RWPE1 (cell line): ENCODE measurements at places on chromosomes 5 and 9.

DNA sequence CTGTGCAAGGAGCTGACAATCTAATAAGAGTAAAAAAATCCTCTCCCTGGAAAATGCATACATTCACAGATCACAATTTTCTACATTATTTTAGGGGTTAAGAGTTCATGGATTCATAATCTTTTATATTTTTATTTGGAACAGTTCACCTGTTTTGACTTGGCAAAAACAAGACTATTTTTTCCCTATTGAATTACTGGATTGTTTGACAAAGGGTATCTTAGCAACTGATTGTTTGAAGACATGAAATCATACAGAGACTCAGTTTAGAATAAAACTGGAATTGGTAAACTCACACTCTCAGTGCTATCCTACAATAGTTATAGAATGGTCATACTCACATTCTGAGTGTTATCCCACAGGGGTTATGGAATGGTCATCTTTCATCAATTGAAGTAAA lies 358.2 kb upstream of the PTGER4 start:
- no peak for DNase-seq

GRCh38 chr5:68264024-68264956 lies 48.7 kb downstream of the PIK3R1 start:
- no peak for DNase-seq

GRCh38 chr5:125140855-125141254 lies 394.4 kb upstream of the ZNF608 start:
- DNase-seq = no peak

- no peak for DNase-seq
These were observed 386.1 kb downstream of the NTRK2 start for GRCh38 chr9:85055506-85056202.

DNA sequence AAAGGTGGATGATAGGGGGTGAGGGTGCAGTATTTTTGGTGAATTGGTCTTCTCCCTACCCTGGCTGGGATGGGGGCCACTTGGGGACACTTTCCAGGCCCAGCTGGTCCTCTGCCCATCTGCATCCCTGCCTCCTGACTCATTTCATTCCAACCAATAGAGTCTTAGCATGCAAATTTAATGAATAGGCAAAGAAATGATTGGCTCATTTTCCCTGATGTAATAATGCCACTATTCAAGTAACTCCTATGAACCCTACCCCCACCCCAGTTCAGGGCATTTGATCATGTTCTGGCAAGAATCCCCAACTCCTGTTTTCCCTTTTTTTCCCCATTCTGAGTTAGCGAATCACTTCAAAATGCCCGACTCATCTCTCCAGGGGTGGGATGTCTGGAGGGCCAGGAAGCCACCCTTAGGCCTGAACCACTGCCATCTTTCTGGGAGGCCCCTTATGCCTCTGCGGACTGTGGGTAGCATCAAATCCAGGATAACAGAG lies 56.7 kb downstream of the PCDH1 start:
- DNase-seq = peak; percentile 99

- DNase-seq = no peak
These were observed 58.4 kb upstream of the NUDT12 start for GRCh38 chr5:103620851-103621547.

DNA sequence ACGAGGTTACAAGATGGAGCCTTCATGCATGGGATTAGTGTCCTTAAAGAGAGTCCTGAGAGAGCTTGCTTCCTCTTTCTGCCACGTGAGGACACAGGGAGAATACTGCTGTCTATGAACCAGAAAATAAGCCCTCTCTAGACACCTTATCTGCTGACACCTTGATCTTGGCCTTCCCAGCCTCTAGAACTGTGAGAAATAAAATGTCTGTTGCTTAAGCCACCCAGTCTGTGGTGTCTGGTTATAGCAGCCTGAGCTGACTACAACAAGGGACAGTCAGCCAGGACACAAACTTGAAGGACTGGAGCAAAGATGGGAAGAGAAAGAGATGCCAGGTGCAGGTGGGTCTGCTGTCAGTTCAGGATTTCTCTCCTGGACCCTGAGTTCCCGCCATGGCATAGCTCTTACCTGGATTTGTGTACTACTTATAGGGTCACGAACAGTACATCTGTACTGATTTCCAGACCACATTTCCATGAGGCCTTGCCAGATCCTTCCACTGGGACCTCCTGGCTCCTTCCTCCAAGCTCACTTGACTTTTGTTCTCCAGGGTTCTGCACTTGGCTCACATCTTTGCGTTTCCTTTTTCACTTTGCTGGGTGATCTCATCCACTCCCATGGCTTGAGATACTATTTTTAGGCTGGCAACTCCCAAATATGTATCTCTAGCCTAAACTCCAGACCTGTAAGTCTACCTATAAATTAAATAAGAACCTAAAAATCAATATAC lies 44.9 kb upstream of the LIFR start:
- no peak for DNase-seq

DNA sequence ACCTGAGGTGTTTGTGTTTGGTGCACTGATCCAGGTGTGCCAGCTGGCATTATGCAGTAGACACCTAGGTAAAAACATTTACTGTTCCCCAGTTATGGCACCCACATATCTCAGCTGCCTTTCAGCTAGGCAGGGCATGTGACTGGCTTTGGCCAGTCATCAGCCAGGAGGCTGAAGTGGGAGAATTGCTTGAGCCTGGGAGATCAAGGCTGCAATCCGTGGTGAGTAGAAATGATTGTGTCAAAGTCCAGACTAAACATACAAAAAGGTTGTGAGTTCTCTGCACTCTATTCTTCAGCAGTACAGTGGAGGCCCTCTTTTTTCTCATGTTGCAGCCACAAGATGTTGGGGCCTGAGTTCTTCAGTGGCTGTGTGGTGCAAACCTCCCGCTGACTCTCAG lies 3.2 kb upstream of the FBLL1 start:
- DNase-seq = no peak

DNA sequence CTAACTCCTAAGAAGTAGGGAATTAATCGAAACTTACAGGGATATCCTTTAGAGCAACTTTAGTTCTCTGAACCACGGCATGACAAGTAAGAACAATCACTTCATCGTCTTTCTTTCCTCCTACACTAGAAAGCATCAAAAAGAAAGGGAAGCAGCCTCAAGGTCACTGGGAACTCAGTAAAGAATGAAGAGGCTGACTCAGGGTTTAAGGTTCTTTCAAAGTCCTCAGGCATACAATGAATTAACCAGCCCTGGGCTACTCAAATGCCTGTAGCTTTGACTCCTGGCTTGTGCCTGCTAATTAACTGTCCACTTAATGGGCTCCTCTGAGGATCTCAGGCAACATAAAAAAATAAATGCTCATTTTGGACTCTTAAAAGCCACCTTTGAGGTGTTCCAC lies 102.0 kb downstream of the TRIM32 start:
- no peak for DNase-seq

DNA sequence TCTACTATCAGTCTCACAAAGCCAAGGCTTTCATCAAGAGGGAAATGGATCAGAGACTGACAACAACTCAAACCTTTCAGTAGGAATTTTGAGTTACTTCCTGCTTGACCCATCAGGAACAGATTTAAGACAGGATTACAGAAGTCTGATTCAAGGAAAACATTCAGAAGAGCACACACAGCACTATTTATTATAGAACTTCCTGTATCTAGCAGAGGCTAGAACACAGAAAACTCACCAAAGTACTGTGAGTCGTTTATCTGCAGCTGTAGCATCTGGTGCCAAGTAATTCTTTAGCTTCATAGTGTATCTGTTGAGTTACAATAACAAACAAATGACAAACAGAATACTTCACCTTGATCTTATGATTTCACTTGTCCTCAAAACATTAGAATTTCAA lies 13.8 kb downstream of the LEAP2 start:
- DNase-seq = no peak

- DNase-seq = no peak
These were observed 36.7 kb downstream of the ZNF618 start for GRCh38 chr9:113912816-113913215.

GRCh38 chr9:38414040-38414723 lies 10.1 kb downstream of the IGFBPL1 start:
- DNase-seq = no peak

GRCh38 chr9:134627417-134628353 lies 13.9 kb upstream of the COL5A1 start:
- DNase-seq = no peak

DNA sequence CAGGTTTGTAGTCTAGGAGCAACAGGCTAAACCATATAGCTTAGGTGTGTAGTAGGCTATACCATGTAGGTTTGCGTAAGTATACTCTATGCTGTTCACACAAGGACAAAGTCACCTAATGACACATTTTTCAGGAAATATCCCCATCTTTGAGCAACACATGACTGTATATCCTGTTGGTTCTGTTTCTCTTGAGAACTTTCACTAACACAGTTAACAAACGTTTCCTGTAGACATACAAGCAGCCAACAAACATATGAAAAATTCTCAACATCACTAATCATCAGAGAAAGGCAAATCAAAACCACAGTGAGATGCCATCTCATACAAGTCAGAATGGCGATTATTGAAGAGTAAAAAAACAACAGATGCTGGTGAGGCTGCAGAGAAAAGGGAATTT lies 68.2 kb downstream of the NR2F1-AS1 start:
- DNase-seq = no peak

GRCh38 chr9:128056887-128057723 lies 10.0 kb downstream of the NAIF1 start:
- no peak for DNase-seq

GRCh38 chr9:74771672-74772071 lies 116.0 kb downstream of the TRPM6 start:
- DNase-seq = no peak

DNA sequence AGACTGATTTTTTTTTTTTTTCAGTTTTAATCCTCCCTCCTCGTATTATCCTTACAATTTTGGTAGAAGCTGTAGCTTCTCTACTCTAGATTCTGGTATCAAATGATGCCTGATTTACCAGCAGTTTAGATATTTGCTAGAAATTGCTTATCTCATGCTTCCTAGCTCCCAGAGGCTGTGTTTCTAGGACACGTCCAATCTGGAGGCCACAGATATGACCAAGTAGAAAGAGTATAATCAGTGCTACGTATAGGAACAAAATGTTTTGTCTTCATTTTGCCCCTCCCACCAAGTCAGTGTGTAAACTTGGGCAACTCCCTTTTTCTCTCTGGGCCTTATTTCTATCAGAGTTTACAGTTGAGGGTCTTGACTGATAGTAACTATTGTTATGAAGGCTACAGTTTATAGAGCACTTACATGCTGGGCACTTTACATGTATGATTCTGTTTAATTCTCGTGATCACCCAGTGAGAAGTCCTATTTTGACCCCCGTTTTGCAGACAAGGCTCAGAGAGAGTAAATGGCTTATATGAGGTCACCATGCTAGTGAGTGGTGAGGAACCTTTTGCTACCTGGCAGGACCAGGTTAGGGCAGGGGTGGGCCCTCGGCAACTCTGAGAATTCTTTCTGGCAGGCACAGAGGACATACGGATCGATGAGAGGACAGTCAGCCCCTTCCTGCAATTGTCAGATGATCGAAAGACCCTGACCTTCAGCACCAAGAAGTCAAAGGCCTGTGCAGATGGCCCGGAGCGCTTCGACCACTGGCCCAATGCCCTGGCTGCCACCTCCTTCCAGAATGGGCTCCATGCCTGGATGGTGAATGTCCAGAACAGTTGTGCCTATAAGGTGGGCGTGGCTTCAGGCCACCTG lies 7.6 kb downstream of the HDHD3 start:
- DNase-seq = no peak

DNA sequence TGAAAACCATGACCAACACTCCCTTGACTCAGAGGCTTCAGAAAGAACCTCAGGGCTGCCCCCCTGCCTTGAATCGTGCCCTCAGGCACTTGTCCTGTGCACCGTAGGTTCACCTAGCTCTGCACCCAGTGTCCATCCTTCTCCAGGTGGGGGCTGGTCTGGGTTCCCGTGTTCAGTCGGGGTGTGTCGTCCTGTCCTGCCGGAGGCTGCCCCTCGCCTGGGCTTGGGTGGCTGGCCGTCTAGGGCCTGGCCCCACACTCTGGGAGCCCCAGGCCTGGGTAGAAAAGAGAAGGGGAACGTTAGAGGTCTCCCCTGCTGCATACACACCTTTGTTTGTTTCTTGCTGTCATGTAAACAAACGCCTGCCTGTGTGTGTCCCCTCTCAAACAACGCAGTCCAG lies 29.3 kb downstream of the CATSPER3 start:
- DNase-seq = no peak

GRCh38 chr5:146681585-146682105 lies 165.7 kb upstream of the GPR151 start:
- DNase-seq = no peak

- peak; percentile 66 for DNase-seq
These were observed at the start of gene ERBIN for GRCh38 chr5:65926276-65926783. ERBIN (plus strand) TSS chr5:65926575; CDS start chr5:65992719, 66,144 bp downstream.

- peak; percentile 31 for DNase-seq
These were observed 79.7 kb upstream of the ICE1 start for GRCh38 chr5:5342784-5343183.

- no peak for DNase-seq
These were observed 123.2 kb downstream of the C5orf15 start for GRCh38 chr5:133845271-133845670.

GRCh38 chr9:134313470-134313869 lies 12.8 kb upstream of the RXRA start:
- no peak for DNase-seq

DNA sequence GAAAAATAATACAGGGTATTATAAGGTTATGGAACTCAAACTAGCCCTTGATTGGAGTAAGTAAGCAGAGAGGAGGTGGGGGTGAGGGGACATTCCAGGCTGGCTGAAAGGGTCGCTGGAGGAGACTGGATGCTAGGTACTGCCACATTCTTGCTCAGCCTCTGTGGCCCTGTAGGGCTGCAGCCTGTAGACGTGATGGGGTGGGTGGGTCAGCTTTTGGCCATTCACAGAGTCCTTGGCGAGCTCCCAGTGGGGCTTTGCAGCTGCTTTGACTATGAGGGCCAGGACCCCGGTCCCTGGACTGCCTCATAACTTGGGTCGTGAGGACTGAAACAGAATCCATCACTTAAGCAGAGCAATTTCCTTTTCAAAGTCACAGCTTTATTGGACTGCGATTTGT lies 4.2 kb upstream of the GDNF start:
- DNase-seq = no peak

GRCh38 chr5:54243483-54244080 lies 66.8 kb downstream of the ARL15 start:
- peak; percentile 57 for DNase-seq

- no peak for DNase-seq
These were observed 22.8 kb upstream of the FCN1 start for GRCh38 chr9:134940236-134941208.

- DNase-seq = peak; percentile 68
These were observed 278.0 kb downstream of the ADAMTS6 start for GRCh38 chr5:65203746-65204145.

DNA sequence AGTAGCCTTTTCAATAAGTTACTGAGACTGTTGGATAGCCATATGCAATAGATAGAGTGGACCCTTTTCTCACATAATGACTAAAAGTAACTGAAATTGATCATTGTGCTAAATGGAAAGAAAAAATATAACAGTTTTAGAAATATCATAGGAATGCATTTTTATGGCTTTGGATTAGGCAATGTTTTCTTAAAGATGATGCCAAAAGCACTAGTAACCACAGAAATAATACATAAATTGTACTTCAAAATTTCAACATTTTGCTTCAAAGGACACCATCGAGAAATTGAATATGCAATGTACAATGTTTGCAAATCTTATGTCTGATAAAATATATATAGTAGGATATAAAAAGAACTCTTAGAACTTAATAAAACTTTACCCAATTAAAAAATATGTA lies 1267.5 kb upstream of the CDH9 start:
- no peak for DNase-seq
